Effector memory CD8-positive, alpha-beta T cell (primary cell): ENCODE measurements at places on chromosomes 16 and 17.

GRCh38 chr17:61458421-61459141, 6.4 kb downstream of the TBX4 start:
- H3K27ac ChIP-seq = no peak overlapping the region
- H3K27me3 ChIP-seq = peaks cover 96% of the 10 kb centered on the region
- H3K4me1 ChIP-seq = peaks cover 17% of the 10 kb centered on the region
- no peak for DNase-seq
- H3K36me3 ChIP-seq = peaks cover 2% of the 10 kb centered on the region

DNA sequence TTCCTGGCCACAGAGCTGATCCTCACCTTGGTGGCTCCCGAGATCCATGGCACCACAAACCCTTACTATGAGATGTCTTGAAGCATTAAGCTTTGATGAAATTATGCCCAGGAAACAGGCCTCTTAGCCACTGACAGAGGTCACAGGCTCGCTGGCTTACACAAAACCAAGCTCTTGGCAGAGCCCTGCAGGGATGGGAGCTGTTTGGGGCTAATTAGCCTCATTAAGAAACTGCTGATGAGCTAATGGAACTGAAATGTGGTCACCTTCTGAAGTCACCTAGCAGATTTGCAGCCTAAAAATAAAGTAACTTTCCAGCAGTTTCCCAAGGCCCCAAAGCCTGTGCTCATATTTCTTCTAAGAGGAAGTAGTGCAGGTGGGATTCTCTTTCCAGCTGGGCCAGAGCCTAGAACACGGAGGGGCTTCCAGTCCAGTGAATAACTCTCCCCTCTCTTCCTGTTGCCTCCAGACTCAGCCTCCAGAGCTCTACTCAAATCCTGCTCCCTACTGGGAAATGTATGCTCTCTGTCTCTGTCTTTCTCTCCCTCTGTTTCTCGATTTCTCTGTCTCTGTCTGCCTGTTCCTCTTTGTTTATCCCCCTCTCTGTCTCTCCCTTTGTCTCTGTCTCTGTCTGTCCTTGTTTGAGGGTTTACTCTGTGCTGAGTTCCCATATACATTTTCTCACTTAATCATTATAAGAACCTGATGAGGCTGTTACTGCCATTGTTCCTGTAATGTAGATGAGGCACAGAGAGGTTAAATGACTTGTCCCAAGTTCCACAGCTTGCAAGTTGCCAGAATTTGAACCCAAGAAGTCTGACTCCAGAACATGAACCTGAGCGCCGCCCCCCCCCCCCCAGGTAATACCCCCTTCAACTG, 338.9 kb downstream of the CA10 start:
- no peak overlapping the region for H3K4me3 ChIP-seq
- H3K4me1 ChIP-seq = no peaks in the 10 kb centered on the region
- H3K27ac ChIP-seq = no peak overlapping the region
- peaks cover 14% of the 10 kb centered on the region for H3K27me3 ChIP-seq
- no peak for DNase-seq

DNA sequence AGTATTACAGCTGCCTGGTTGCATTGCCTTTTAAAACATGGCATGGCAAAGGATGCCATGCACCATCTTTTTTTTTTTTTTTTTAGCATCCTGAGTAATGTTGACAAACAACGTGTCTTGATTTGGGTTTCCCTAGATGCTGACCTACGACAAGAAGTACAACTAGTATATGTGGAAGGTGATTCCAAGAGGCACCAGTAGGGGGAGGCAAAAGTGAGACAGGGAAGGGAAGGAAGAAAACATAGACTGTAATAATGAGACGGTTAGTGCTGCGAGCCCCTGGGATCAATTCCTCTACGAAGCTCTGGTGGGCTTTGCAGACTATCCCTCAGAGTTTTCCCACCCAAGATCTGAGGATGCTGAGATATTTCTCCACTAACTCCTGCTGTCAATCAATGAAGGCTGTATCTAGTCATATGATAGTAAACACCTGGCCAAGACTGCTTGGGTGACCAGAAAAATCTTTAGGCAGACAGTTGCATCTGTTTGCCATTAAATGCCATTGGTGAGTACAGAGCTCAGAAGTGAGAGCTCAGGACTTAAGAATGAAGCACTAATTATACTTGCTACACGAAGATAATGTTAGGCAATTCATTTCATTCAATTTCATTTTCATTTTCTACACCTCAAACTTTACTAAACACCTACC, 458.6 kb upstream of the GOT2 start:
- H3K27ac ChIP-seq = no peak overlapping the region
- no peak overlapping the region for H3K4me3 ChIP-seq
- H3K36me3 ChIP-seq = no peaks in the 10 kb centered on the region

- no peak for DNase-seq
- peaks cover 4% of the 10 kb centered on the region for H3K4me1 ChIP-seq
- peaks cover 4% of the 10 kb centered on the region for H3K36me3 ChIP-seq
- H3K4me3 ChIP-seq = no peak overlapping the region
- no peaks in the 10 kb centered on the region for H3K27me3 ChIP-seq
These were observed 16.3 kb downstream of the FOXJ1 start for GRCh38 chr17:76124582-76125390.

DNA sequence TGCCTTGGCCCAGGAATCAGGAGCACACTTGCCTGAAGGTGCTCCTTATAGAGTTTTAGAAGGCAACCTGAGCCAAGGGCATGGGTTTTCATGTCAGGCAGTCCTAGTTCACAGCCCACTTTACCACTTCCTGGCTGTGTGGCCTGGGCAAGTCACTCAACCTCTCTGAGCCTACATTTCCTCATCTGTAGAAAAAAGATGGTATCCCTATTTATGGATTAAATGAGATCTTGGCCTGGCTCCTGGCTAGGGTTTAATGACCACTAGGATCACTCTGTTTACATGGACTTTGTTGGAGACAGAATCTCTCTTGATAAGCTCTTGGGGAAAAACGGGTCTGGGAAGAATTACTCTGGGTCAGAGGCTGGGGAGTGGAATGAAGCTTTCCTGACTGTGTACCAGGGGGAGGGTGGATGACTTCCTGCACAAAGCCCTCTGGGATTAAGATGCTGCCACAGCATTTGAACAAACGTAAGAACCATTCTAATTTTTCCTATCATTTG, 2.3 kb downstream of the MT2A start:
- no peaks in the 10 kb centered on the region for H3K36me3 ChIP-seq
- H3K27me3 ChIP-seq = no peaks in the 10 kb centered on the region
- no peak for DNase-seq
- H3K27ac ChIP-seq = peak overlapping the region; percentile 99

DNA sequence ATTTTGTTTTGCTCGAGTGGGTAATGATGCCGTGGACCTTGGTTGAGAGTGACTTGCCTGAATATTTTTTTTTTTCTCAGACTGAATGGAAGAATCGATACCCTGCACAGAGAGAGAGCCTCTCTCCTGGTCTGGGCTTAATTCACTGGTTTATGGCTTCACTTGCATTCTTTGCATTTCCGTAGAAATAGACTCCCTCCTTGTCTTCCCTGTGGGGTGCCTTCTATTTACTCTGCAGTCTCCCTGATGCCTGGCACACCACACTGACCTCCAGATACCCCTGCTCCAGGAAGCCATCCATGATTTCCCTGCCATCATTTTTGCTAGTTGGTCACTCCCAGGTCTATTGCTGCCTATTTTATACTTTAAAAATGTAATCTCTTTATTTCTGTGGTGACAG, 238.0 kb downstream of the SNX29 start:
- peaks cover 6% of the 10 kb centered on the region for H3K4me1 ChIP-seq
- no peaks in the 10 kb centered on the region for H3K27me3 ChIP-seq
- no peak overlapping the region for H3K4me3 ChIP-seq
- no peak overlapping the region for H3K27ac ChIP-seq

- peaks cover 5% of the 10 kb centered on the region for H3K4me1 ChIP-seq
- no peak overlapping the region for H3K27ac ChIP-seq
- peaks cover 31% of the 10 kb centered on the region for H3K27me3 ChIP-seq
- H3K4me3 ChIP-seq = no peak overlapping the region
These were observed 75.1 kb downstream of the METRNL start for GRCh38 chr17:83154311-83155127.

DNA sequence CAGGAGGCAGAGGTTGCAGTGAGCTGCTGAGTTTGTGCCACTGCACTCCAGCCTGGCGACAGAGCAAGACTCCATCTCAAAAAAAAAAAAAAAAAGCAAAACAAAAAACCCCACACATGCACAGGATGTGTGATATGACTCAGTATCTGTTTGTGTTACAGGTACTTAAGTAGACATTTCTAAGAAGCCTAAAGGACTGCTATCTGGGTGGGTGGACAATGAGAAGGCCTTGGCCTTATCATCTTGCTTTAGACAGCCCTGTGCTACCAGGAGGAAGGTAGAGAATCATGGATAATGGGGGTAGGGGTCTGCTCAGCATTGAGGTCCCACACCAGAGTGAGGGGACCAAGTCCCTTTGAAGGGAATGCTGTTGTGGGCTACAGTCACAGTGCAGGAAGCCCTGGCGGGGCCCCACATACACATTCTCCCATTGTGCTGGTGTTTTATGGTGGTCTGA, 26.7 kb downstream of the PLD6 start:
- H3K4me3 ChIP-seq = peak overlapping the region; percentile 72
- no peak for DNase-seq
- H3K36me3 ChIP-seq = peaks cover 59% of the 10 kb centered on the region
- peak overlapping the region; percentile 84 for H3K27ac ChIP-seq
- H3K27me3 ChIP-seq = no peaks in the 10 kb centered on the region

GRCh38 chr17:58677194-58677880, 14.5 kb downstream of the TEX14 start:
- peaks cover 5% of the 10 kb centered on the region for H3K27me3 ChIP-seq
- H3K36me3 ChIP-seq = no peaks in the 10 kb centered on the region
- DNase-seq = no peak
- no peaks in the 10 kb centered on the region for H3K4me1 ChIP-seq

DNA sequence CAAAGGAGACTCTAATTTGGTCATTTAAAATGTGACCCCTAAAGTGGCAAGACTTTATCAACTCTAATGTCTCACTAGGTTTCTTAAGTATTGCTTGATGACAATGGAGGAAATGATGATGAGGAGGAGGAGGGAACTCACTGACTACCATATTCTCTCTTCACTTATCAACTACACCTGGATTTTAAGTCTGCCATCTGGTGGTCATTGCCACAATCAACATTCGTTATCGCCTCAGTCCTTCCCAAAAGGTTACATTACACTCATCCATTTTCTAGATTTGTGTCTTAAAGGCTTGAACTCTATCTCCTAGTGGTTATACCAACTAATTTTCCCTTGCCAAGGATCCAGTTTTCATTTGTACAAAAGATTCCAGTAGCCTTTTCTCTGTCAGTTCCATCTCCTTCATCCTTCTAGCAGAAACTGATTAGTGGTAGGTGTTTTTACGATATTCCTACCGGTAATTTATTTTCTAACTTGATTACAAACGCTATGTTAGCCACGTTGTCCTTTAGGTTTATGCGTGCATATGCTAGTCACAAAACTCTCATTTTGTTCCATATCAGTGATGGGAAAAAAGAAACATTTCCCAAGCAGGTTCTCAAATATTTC, 114.6 kb upstream of the NOG start:
- no peak overlapping the region for H3K27ac ChIP-seq
- no peaks in the 10 kb centered on the region for H3K36me3 ChIP-seq
- H3K27me3 ChIP-seq = peaks cover 25% of the 10 kb centered on the region
- no peak overlapping the region for H3K4me3 ChIP-seq
- DNase-seq = no peak

DNA sequence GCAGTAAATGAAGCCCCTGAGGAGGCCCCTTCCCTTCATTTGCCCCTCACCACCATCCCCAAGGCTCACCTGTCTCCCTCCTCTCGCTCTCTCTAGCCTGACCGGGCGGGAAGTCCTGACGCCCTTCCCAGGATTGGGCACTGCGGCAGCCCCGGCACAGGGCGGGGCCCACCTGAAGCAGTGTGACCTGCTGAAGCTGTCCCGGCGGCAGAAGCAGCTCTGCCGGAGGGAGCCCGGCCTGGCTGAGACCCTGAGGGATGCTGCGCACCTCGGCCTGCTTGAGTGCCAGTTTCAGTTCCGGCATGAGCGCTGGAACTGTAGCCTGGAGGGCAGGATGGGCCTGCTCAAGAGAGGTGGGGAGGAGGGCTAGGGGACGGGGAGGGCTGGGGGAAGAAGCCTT, 21.0 kb downstream of the WNT9B start:
- H3K27ac ChIP-seq = no peak overlapping the region
- no peak overlapping the region for H3K4me3 ChIP-seq
- H3K4me1 ChIP-seq = peaks cover 4% of the 10 kb centered on the region
- peaks cover 2% of the 10 kb centered on the region for H3K36me3 ChIP-seq

DNA sequence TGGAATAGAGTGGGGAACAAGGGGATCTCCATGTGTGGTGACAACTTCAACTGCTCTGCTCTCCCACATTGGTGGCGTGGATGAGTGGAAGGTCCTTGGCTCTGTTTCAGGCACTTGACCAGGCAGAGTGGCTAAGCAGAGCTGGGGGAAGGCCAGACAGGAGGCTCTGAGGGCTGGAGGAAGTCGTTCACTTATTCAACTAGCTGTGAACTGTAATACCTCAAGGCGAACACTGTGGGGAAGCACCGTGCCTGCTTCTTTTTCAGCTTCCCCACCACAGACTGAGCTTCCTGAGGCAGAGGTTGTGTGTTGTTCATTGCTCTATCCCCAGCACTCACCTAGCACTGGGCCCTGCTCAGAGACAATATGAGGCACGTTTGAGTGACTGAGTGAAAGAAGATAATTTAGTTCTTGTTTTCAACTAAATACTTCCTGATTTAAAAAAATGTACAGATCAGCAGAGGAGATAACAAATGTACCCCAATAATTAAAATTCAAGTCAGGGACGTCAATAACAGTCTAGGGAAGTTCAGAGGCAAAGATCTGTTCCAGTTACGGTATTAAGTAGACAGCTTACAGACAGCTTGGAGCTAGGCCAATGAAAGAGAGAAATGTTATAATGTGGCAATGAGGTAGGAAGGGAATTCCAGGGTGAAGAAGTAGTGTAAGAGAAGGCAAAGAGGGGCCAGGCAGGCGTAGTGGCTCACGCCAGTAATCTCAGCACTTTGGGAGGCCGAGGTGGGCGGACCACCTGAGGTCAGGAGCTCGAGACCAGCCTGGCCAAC, 34.7 kb downstream of the MYO18A start:
- peak; percentile 66 for DNase-seq
- H3K27ac ChIP-seq = peak overlapping the region; percentile 36
- H3K4me1 ChIP-seq = peaks cover 37% of the 10 kb centered on the region
- no peak overlapping the region for H3K4me3 ChIP-seq
- no peaks in the 10 kb centered on the region for H3K27me3 ChIP-seq

- H3K4me1 ChIP-seq = peaks cover 9% of the 10 kb centered on the region
- no peaks in the 10 kb centered on the region for H3K27me3 ChIP-seq
- no peak overlapping the region for H3K27ac ChIP-seq
- no peak for DNase-seq
- peaks cover 21% of the 10 kb centered on the region for H3K36me3 ChIP-seq
- H3K4me3 ChIP-seq = no peak overlapping the region
These were observed 64.1 kb downstream of the NEUROD2 start for GRCh38 chr17:39543664-39544063.

DNA sequence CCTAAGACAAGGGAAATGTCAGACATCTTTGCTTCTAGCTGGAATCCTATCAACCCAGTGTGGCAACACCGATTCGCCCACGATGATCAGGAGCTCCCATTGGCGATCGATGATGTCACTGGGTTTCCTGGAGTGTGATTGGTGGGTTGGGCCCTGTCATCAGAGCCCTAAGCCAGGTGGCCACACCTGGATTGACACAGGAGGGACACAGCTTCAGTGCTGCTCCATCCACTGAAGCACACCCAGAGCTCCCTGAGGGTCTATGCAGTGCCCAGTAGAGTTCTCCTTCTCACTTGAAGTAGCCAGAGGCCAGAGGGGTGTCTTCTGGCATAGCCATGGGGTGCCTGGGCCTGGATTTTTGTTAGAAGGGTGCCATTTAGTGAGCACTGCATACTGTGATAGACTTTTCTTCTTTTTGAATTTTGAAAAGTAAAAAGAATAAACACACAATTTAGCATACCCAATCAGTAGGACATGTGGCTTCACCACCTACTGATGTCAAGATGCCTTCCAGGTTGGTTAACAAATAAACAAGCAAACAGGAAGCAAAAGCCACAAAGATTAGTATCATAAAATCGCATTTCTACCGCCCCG, 77.6 kb downstream of the CMIP start:
- H3K27me3 ChIP-seq = no peaks in the 10 kb centered on the region
- peaks cover 52% of the 10 kb centered on the region for H3K36me3 ChIP-seq
- peak overlapping the region; percentile 100 for H3K27ac ChIP-seq
- peak; percentile 68 for DNase-seq
